ENCODE measurements at places on chromosomes 6 and 20. TPM values are rescaled to one million over a fixed set of nuclear protein-coding genes. Genes with fewer than 3 reads are reported as not detected.

DNA sequence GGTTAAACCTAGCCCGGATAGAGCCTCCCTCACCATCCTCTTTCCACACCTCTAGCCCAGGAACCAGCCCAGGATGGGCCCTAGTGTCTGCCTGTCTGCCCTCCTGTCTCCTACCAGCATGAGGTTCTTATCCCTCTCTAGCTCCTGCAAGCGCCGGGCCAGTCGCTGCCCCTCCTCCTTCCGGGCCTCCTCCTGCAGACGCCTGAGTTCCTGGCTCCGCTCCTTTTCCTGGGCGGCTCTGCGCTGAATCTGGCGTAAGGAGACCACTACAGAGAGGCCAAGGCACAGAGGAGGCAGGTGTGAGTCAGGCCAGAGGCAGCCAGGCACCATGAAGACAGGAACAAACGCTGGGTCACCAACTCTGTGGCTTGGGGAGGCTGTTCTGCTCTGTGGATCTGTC, 4.3 kb upstream of the PSORS1C2 start:
- no peak for DNase-seq
- H3K4me1 ChIP-seq = no peaks in the 10 kb centered on the region
- H3K27ac ChIP-seq = no peak overlapping the region
- H3K27me3 ChIP-seq = no peaks in the 10 kb centered on the region
- no peaks in the 10 kb centered on the region for H3K36me3 ChIP-seq

DNA sequence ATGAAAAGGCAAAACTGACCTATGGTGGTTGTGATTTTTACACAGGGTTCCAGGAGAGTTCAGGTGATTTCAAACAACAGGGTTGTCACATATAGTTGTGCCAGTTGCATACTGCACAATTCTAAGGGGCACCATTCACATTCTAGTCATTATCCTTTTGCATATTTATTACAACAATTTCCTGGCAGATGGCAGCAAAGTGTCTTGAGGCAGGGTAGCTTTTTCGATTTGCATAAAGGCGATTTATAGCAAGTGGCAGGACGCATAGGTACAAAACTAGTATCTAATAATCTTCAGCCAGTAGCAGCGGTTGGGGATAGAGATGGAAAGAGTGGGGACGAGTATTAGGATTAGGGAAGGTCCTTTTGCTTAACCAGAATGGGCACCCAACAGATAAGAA, 46.5 kb upstream of the TRAF3IP2 start:
- DNase-seq = no peak
- H3K27ac ChIP-seq = no peak overlapping the region
- no peaks in the 10 kb centered on the region for H3K27me3 ChIP-seq
- no peaks in the 10 kb centered on the region for H3K36me3 ChIP-seq
- H3K4me1 ChIP-seq = no peaks in the 10 kb centered on the region

DNA sequence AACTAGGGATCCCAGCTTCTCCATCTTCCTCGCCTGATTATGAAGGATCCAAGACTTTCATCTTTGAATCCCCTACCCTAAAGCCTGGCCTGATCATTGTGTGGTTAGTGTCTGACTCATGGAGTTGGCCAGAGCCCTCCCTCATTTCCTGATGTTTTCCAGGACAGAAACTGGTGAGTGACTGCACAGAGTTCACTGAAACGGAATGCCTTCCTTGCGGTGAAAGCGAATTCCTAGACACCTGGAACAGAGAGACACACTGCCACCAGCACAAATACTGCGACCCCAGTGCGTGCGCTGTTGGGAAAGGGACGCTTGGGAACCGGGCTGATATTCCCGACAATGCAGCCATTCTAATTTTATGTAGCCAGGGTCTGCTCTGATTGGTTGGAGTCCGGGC, 4.0 kb downstream of the CD40 start:
- H3K36me3 ChIP-seq = no peaks in the 10 kb centered on the region
- H3K27me3 ChIP-seq = no peaks in the 10 kb centered on the region
- peaks cover 3% of the 10 kb centered on the region for H3K4me1 ChIP-seq
- H3K27ac ChIP-seq = no peak overlapping the region
- H3K4me3 ChIP-seq = no peak overlapping the region

GRCh38 chr20:53660078-53660909, 66.7 kb upstream of the ZNF217 start:
- no peaks in the 10 kb centered on the region for H3K36me3 ChIP-seq
- H3K27me3 ChIP-seq = no peaks in the 10 kb centered on the region
- peak; percentile 64 for DNase-seq
- H3K4me1 ChIP-seq = peaks cover 8% of the 10 kb centered on the region
- peak overlapping the region; percentile 38 for H3K4me3 ChIP-seq

GRCh38 chr6:157221817-157222175, 101.5 kb downstream of the TMEM242 start:
- DNase-seq = no peak
- no peaks in the 10 kb centered on the region for H3K27me3 ChIP-seq
- H3K4me1 ChIP-seq = peaks cover 3% of the 10 kb centered on the region
- H3K36me3 ChIP-seq = no peaks in the 10 kb centered on the region

- H3K27ac ChIP-seq = no peak overlapping the region
- H3K36me3 ChIP-seq = no peaks in the 10 kb centered on the region
- H3K27me3 ChIP-seq = no peaks in the 10 kb centered on the region
- H3K4me3 ChIP-seq = no peak overlapping the region
- DNase-seq = no peak
Observed at GRCh38 chr6:88573561-88573960, 389.9 kb downstream of the RNGTT start.

The HSPA1L gene
- 5.6 TPM for total RNA-seq

All from ovary (tissue), 10 donors.